Activated CD8-positive, alpha-beta memory T cell treated with anti-CD3 and anti-CD28 coated beads for 1 hour (primary cell): ENCODE measurements at places on chromosomes 5 and 9.

- DNase-seq: no peak
Measured at GRCh38 chr5:42507451-42508097, 84.3 kb downstream of the GHR start.

DNA sequence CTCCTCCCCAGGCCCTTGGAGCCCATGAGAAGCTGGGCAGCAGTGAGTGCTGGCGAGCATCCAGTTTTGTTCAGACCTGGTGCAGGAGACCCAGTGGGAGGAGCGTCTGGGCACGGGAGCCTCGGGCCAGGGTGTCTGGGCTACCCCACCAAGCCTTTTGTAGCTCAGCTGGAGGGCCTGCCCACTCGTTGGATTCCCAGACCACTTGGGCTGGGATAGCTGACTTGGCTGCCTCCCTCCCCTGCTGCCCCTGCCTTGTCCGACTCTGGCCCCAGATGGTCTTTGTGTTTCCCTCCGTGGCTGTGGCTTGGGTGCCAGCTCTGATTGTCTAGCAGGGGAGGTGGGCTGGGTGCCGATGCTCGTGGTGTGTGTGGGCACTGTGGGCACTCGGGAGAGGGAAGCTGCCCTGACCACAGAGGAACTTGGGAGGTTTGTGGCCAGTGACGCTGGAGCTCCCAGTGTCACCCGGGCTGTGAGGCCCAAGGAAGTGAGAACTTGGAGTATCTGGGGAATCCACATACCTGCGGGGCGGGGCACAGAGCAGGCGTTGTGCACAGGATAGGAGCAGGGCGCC is 47.3 kb downstream of the WNK2 start:
- DNase-seq: no peak

DNA sequence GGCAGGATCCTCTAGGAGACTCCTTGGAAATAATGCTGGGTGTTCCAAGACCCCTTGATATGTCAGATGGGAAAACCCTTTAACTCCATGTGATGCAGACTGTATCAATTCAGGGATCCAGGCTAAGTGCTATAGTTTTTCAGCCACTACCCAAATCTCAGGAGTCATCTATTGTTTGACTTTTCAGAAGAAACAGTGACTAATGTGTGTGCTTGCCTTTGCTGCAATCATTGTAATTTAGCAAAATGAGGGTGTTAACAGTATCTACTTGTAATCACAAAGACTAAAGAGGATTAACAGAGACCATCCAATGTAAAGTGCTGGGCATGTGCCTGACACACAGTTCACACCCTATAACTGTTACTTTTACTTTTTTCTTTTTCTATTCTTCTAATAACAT is 309.6 kb upstream of the RFX3 start:
- no peak for DNase-seq

DNA sequence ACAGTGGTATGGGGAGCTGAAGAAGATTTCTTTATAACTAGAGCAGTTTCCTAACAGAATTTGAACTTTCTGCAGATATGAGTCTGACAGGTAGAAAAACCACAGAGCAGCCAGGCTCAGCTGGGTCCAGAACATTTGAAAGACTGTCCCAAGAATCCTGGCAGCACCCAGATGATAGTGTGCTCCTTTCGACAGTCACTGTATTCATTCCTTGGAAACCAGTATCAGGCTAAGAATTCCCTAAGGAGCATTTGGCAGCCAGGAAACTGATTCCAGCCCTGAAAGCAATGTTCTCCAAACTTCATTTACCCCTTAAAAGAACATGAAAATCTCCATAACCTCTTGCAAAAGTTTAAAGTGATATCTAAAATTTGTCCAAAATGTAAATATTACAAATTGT is 123.0 kb upstream of the MTAP start:
- no peak for DNase-seq

GRCh38 chr9:137461663-137462395 is 2.7 kb upstream of the NSMF start:
- peak; percentile 67 for DNase-seq

DNA sequence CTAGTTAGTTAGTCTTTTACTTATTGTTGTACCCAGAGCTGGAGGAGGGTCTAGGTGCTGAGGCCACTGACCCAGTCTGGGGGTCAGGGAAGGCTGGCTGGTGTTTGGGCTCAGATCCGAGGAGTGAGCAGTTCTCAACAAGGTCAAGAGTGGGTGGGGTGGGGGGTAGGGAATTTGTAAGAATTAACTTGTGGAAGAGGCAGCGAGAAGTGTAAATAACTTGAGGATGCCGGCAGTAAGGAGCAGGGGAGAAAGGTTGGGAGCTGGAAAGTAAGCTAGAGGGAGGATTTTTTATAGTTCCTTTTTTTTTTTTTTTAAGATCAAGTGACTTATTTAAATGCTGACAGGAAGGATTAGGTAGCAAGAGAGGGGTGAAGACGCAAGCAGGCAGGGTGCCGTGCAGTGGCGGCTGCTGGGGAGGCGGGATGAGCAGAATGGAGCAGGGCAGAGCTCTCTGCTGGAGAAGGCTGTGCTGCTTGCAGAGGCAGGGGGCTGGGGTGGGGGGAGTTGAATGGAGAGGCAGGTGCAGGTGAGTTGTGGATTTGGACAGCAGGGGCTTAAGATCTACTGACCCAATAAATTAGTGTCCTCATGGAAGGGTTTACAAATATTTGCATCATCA is 35.3 kb upstream of the SMIM32 start:
- DNase-seq: no peak

DNA sequence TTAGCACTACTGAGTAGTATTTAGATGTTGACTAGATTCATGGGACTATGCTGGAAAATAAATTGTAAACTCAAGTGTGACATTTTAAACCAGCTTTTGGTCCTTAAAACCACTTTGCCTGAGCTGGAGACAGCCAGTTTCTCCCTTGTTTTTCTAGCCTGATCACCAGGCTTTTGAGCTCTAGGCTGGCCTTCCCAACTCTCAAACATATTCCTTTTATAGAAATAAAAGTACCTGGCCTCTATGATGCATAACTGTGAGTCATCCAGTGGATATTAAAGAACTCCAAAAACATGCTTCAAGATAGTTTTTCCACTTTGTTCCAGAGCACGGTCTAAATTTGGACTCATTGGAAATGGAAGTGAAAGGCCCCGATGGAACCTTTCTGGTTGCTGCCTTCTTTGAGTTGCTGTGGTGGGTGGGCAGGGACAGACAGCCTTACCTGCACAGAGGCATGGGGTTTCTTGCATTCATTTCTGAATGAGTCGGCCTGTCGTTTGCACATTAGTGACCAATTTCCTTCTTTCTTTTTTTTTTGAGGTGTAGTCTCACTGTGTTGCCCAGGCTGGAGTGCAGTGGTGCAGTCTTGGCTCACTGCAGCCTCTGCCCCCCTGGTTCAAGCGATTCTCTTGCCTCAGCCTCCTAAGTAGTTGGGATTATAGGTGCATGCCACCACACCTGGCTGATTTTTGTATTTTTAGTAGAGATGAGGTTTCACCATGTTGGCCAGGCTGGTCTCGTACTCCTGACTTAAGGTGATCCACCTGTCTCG is 43.1 kb downstream of the TRIO start:
- no peak for DNase-seq

- DNase-seq: no peak
Measured at GRCh38 chr5:133967698-133968203, 674 bp downstream of the C5orf15 start.

DNA sequence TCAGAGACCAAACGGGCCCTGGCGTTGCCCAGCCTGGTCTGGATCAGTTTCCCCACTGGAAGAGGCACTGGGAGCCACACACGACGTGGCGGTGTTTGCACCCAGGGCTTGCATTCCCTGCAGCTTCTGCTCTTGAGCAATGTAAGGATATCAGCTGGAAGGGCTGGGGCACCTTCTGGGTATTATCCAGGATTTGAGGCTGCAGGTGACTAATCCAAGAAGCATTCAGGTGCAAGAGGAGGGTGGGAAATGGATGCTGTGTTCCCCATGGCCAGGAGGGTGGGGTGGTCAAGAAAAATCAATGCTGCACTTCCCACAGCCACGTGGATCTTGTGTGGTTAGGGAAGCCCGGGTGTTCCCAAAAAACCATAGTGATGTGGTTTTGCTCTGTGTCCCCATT is 430.9 kb downstream of the IRX2 start:
- DNase-seq: no peak

GRCh38 chr9:112411626-112412027 is 31.7 kb downstream of the HSDL2 start:
- DNase-seq: no peak

DNA sequence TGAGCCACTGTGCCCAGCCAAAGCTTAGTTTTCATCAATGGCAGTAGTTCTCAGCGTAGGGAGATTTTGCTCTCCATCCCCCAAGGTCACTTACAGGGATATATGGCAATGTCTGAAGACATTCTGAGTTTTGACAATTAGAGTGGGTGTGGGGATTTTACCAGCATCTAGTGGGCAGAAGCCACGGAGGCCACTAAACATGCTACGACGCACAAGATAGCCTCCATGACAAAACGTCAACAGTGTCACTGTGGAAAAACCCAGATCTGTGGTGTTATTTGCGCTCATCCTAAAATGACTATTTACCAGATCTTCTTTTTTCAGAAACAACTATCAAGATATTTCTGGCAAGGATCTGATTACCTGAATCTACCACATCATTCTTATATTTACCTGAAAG is 68.2 kb downstream of the CDC14B start:
- no peak for DNase-seq

- DNase-seq: no peak
Measured at GRCh38 chr5:168752416-168753190, 173.4 kb upstream of the PANK3 start.

- DNase-seq: no peak
Measured at GRCh38 chr9:93596399-93596798, 20.0 kb downstream of the PHF2 start.

- DNase-seq: no peak
Measured at GRCh38 chr5:142875936-142876335, 105.8 kb downstream of the ARHGAP26 start.

GRCh38 chr9:131253891-131254491 is 22.3 kb downstream of the FAM78A start:
- no peak for DNase-seq
